A549 treated with dexamethasone at 1 μM for 4 hours (cell line): ENCODE measurements at places on chromosomes 7 and 10. TPM values are rescaled to one million over a fixed set of nuclear protein-coding genes. Genes with fewer than 3 reads are reported as not detected.

GPR15LG gene
- 0.21 TPM in 1 of 5 replicates, not detected in the others for total RNA-seq

ZNF777 gene
- 14.5 to 23.6 TPM (median 22.4 TPM) in 5 replicates for total RNA-seq

CFTR gene
- total RNA-seq = 0.05 to 0.11 TPM in 2 of 5 replicates, not detected in the others

CFAP46 gene
- 1.0 to 1.8 TPM (median 1.5 TPM) in 5 replicates for total RNA-seq

ETV1 gene
- 1.6 to 2.4 TPM (median 2.3 TPM) in 5 replicates for total RNA-seq
